ENCODE measurements at places on chromosomes 13 and 19.

GRCh38 chr13:33176526-33176925, 109.0 kb downstream of the STARD13 start:
- no peak for DNase-seq

DNA sequence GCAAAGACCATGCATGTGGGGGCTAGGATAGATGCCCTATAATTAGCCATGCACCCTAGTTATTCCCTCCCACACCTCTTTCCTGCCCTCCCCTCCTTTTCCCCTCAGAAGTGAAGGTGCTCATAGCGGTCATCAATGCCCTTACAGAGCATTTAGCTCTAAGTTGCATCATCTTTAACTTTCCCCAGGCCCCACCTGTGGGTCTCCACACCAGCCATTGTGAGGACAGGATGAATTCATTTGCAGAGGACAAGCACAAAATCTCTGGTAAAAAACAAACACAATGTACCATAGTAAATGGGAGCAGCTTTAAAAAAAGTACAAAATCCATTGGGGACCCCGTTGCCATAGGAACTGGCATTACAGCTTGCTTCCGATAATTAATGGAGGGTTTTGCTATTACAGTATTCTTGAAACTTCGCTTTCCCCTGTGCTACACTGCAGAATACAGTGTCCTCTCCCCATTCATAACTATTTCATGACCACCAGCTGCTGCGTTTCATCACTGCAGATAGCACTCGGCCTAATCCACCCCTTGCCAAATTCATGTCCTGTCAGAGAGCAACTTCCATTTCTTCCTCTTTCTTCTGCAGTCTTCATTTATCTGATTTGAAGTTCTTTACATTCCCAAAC, 110.5 kb downstream of the ZDHHC20 start:
- no peak for DNase-seq

GRCh38 chr13:82647540-82647939, 1234.7 kb downstream of the SLITRK1 start:
- DNase-seq, result no peak

GRCh38 chr13:57918913-57919312, 287.4 kb downstream of the PCDH17 start:
- no peak for DNase-seq

DNA sequence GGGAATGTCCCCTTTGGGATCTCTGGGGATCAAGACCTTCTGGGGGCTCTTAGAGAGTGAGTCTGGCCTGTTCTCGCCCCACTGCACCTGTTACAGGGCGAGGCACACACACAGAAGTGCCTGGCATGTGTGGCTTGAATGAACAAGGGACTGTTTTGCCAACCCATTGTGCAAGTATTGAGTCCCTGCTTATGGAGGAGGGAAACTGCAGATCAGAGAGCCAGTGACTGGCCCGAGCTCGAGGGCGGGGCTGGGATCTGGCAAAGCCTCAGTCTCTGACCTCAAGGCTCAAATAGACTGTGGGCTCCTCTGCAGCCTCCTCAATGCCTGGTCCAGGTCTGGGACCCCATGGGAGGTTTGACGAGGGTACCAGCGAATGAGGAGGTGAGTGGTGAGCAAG, 5.5 kb downstream of the RAVER1 start:
- no peak for DNase-seq

- DNase-seq, result no peak
Observed at GRCh38 chr13:73876323-73876722, 257.9 kb downstream of the KLF12 start.

GRCh38 chr13:83549671-83550070, 332.6 kb downstream of the SLITRK1 start:
- no peak for DNase-seq

GRCh38 chr19:55041627-55042343, 3.7 kb upstream of the GP6 start:
- no peak for DNase-seq

GRCh38 chr19:14375582-14376291, 5.5 kb upstream of the ADGRE5 start:
- peak; percentile 50 for DNase-seq

DNA sequence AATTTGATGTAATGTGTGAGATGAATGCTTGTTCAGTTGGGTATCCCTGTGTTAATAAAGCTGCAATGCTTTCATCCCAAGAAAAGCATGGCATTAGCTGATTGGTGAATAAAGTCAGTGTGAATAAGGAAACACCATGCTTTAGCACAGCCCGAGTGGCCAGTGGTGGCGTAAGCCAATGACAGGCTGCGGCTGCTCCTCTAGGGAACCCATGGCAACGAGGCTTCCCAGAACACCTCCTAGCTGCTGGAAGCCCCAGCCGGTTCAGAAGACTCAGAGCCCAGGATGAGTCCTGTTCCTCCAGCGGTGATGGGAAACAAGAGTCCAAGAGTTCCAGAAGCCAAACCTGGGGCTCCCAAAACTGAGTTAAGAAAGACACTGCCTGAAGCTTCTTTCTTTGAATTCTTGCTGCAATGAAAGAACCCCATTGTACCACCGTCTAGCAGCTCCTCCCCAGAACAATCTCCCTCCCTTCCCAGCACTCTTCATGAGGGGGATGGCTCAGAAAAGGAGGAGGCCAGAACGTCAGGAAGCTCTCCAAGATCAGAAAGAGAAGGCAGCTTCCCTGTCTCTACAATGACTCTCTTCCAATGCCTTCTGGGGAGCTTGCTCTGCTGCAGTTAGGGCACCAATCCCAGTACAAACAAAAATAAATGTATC, 58.2 kb downstream of the TSHZ3 start:
- no peak for DNase-seq

DNA sequence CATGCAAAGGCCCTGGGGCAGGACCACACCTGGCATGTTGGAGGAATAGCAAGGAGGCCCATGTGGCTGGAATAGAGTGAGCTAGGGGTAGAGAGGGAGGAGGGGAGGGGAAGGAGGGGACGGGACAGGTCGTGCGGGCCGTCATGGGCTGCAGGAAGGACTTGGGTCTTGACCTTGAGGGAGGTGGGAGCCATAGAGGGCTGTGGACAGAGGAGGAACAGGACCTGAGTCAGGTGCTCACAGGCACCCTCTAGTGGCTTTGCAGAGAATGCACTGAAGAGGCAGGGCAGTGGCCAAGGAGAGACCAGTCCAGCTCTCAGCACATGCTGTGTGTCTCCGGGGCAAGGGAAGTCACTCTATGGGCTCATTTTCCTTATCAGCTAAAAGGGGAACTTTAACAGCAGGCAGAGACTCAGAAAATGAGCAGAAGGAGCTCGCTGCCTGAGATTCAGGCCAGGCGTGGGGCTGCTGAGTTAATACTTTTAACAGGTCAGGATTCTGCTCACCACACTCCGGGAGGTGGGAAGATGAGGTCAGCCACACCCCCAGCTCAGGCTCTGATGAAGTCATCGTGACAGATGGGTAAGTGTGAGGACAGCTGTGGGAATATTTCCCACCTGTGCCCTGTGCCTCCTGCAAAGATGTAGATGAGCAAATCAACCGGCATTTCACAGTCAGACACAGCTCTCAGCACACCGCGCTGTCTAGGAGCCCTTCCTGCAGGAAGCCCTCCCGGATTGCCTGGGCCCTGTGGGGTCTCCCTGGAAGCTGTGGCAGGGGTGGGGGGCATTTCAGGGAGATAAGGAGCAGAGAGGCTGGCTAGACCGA, 6.0 kb upstream of the TNFAIP8L1 start:
- DNase-seq, result peak; percentile 73

DNA sequence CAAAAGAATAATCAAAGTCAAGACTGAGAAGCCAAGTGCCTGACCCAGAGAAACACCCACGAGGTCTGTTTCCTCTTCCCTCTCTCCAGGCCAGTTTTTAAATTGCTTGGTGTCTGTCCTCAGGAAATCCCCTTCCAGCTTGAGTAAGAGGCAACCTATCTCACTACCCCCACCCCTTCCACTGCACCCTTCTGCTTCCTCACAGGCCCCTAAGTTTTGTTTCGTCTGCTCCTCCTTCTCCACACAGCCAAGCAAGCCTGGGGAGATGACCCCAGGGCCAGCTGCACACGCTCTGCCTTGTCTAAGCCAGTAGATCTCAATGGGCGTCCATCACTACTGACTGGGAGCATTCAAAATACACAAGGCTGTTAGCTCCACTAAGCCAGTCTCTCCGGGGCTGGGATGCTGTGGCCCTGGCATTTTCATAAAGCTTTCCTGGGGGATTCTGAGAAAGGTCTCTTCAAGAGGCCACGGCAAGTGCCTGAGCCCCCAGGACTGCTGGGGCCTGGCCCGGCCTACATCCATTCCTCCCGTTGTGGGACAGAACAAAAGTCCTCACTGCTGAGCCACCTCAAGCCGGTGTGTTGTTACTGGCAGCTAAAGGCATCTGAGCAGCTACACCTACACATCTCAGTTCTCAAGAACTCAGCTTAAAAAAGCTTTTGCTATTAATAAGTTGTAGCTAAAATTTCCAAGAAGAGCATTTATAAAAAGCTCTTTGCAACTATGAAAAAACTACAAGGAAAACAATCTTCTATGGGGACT, 14.9 kb upstream of the IL4I1 start:
- DNase-seq, result no peak

GRCh38 chr19:2320049-2320448, 8.3 kb downstream of the LSM7 start:
- DNase-seq, result no peak

- DNase-seq, result no peak
Observed at GRCh38 chr13:91922969-91923592, 524.7 kb downstream of the GPC5 start.

DNA sequence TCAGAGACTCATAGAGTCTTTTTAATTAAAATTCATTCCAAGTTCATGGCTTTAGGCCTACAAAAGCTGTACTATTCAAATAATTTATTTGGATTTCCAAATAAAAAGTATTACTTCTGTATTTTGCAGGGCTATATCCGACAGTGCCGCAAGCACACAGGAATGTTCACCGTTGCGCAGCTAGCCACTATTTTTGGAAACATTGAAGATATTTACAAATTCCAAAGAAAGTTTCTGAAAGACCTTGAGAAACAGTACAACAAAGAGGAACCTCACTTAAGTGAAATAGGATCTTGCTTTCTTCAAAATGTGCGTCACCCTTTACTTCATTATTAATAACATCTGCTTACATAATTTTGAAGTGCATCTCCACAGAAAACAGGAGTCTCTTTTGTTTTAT, 20.5 kb upstream of the C1QTNF9 start:
- peak; percentile 48 for DNase-seq

DNA sequence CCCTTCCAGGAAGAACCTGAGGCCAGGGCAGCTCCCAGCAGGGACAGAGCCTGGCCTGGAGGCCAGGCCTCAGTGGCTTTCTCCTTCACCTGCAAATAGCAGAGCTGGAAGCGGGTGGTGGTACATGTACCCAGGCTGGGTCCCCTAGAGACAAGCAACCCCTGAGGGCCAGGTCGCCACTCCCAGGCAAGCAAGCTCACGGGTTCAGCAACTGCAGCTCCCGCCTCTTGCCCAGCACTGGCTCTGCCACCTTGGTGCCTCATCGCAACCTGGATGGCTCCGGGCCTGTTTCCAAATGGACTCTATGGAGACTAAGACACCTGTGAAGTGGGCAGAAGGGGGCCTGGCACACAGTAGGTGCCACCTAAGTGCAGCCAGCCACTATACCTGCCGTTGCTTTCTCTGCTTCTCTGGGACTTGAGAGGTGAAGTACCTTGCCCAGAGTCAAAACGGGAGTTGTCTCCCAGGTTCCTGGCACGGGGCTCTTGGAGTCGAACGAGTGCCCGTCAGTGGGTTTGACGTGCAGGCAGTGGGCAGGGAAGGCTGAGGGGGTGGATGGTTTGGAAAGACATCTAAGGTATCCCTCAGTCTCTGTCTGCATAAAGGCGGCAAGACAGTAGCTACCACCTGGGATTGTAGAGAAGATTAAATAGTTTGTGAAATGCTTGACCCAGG, 2.4 kb upstream of the PLPP2 start:
- DNase-seq, result no peak

DNA sequence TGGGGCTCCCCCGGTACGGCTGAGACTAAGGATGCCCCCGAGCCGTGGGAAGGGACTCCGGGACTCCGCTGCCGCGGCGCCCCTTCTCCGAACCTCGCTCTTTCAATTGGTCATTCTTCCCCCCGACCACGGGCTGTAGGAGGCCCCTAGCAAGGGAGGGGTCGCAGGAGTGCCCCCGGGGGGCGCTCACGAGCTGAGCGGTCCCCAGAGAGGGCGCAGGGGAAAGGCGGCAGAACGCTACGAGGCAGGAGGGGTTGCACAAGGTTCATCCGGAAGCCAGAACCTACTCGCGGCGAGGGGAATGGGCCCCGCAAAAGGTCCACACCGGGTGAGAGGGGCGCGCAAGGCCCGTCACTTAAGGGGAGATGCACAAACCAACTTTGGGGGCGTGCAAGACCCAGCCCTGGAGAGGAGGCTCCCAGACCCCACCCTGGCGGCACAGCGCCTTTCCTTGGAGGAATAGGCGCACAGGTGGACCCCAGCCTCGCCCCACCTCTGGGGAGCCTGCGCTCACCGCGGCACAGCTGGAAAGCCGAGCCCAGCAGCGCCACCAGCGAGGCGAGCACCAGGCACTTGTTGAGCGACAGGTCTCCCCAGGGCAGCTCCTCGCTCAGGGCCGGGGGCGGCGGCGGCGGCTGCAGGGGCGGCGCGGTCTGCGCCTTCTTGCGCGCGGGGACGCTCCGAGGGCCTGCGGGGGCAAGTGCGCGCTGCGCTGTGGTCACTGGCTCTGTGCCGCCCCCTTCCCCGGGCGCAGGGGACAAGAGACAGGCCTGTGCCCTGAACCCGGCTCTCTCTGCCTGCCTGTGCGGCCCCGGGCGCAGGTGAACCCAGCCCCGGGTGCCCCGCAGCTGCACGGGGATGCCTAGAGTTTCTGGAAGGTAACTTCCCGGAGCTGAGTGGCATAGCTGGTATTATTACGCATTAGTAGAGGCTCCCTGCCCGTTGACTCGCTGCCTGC, 2.8 kb downstream of the JSRP1 start:
- DNase-seq, result no peak

DNA sequence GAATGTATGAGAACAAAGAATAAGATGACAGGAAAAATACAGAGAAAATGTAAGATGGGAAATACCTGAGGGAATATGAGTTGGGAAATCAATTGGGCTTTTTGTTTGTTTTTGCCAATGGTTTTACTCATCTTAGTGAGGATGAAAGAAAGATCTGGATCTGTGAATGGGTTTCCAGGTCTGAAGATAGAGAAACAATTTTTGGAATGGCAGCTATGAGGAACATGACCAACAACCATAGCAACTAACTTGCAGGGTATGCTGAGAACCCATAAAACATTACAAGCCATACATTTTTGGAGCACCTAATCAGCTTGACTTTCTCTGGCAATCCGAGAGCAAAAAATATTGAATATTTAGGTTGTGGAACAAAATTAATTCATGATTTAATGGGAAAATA, 290.0 kb downstream of the KCTD12 start:
- DNase-seq, result no peak

DNA sequence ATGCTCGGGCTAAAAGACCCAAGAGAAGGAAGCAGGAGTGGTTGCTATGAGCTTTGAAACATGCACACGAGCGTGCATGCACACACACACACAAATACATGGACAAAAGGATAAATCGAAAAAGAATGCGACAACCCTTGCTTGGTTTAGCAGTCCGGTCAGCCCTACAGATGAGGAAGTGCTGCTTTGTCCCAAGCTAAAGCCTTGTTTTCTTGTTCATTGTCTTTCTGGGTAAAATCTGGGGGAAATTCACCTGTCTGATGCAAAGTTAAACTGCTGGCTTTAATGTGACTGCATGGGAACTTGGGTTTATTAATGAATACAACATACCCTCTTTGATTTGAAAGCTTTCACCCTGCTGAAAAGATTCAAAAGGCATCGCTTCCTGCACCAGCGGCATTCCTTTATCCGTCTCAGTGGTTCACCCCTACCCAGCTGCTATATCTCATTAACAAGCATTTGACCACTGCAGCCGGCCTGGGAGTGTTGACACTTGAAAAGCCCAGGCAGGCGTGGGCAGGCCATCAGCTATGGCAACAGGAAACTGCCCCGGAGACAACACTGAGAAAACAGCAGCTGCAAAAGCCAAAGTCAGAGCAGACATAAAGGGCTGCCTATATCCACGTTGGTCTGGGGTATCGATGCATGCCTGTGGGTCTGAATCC, 301.7 kb downstream of the NDFIP2 start:
- DNase-seq, result no peak
